Tongue (tissue), 3 donors: ENCODE measurements at places on chromosomes 12 and 14. TPM values are rescaled to one million over a fixed set of nuclear protein-coding genes. Genes with fewer than 3 reads are reported as not detected.
A peak's percentile ranks its signal among the peaks of the same experiment; 100 is the strongest.

GRCh38 chr12:11884116-11884515 is 186.6 kb upstream of the BCL2L14 start:
- DNase-seq: no peak

BICD1 gene
- total RNA-seq: 14.0 TPM

DNA sequence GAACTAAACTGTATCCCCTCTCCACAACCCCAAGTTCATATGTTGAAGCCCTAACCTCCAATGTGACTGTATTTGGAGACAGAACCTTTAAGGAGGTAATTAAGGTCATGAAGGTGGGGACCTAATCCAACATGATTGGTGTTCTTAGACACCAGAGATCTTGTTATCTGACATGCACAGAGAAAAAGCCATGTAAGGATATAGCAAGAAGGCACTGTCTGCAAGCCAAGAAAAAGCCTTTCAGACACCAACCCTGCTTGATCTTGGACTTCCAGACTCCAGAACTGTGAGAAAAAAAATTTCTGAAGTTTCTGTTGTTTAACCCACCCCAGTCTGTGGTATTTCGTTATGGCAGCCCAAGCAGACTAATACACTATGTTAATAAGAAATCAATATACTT is 62.2 kb upstream of the CFL2 start:
- DNase-seq: no peak

YEATS4 gene
- 11.1 TPM for total RNA-seq

DNA sequence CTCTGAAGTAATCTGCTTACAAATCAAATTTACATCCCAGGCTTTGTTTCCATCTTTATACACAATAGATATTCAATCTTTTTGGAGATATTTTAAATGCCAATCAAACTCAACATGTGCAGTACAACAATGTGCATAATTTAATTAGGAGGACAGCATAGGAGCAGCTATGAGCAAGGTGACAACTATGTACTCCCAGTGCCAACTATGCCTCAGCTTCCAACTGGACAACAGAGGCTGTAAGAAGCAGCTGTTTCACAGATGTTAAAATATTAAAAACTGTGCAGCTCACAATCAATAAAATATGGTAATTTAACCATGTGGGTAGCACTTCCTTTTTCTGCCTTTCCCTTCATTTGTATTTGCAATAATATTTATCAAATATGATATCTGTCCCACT is 99.9 kb downstream of the ST8SIA1 start:
- peak; percentile 49 for DNase-seq

DNA sequence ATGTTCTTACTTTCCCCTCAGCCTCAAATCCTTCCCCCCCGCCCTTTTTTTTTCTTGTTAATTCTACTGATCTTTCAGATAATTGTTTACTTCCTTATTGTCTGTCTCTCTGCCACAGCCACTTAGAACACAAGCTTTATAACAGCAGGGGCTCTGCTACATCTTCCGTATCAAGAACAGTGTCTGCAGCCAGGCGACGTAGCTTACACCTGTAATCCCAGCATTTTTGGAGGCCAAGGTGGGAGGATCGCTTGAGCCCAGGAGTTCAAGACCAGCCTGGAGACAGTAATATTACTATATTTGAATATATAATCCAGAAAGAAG is 5.4 kb downstream of the SOS2 start:
- no peak for DNase-seq

- DNase-seq: peak; percentile 24
Observed at GRCh38 chr12:115049614-115050013, 365.6 kb upstream of the TBX3 start.

SEL1L gene
- 56.5 TPM for total RNA-seq

- DNase-seq: no peak
Observed at GRCh38 chr12:110657747-110658146, 31.2 kb downstream of the HVCN1 start.

DNA sequence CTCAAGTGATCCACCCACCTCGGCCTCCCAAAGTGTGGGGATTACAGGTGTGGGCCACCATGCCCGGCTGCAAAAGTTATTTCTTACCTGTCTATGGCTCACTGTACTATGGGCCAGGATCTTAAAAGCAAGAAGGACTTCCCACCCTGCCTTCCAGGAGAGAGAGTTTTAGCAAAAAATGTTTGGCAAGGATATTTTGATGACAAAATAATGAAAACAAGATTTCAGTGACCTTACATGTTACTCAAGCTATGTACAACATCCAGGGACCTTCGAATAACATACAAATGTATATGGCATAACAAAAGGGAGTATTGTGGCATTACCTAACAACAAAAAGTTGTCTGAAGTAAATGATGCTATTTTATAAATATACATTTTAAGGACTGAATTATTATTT is 55.1 kb downstream of the ANO6 start:
- DNase-seq: no peak

DNA sequence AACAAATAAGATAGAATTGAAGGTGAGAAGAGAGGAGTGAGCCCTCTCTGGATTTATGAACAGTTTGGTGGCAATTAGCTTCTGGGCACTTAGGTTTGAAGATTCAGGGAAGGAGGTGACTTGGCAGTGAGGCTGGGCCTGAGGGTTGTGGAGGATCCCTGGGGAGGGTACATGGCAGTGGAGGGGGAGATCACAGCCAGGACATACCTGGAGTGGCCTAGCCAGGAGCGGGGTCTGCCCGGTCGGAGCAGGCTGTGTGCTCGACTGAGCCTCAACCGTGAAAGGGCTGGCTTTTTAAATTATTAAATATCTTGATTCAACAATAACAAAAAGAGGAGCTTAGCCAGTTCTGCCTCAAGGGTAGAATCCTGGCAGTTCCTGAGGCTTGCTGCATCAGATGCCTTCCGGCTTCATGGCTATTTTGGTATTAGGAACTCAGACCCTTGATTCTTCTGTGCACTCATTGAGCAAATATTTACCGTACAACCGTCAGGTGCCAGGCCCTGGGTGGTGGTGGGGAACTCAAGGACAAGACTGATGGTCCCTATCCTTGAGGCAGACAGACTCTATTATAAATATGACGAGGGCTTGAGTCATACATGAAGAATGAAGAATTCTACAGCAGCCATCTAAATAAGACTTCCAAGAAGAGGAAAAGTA is 73.4 kb downstream of the SPTB start:
- peak; percentile 9 for DNase-seq

GRCh38 chr12:91196436-91196835 is 13.8 kb upstream of the DCN start:
- DNase-seq: no peak

GRCh38 chr14:72847721-72848120 is 46.2 kb downstream of the DPF3 start:
- no peak for DNase-seq

DNA sequence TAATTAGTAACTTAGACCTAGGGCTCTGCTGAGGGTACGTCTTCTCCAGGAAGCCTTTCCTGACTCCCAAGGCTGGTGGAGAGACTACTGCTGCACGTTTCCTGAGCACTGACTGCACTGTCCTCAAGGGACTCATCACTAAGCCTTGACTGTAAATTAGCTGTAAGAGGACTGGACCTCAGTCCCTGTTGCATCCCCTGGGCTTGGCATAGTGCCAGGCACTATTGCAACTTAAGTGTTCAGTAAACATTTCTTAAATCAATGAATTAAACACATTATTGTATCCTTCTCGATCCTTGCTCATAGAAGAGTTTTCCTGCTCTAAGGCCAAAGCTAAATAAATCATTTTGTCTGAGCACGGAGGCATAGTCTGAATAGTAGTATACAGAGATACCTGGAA is 31.9 kb upstream of the IFNG-AS1 start:
- DNase-seq: no peak

PTGER2 gene
- total RNA-seq: 0.21 TPM

PLEKHD1 gene
- 0.21 TPM for total RNA-seq

CABP1 gene
- total RNA-seq: 0.51 TPM

PLEKHH1 gene
- 4.3 TPM for total RNA-seq

- DNase-seq: peak; percentile 28
Observed at GRCh38 chr14:64244279-64244678, 49.9 kb downstream of the ESR2 start.

- no peak for DNase-seq
Observed at GRCh38 chr12:13117029-13117428, 13.6 kb upstream of the GSG1 start.

GRCh38 chr14:76086636-76087035 is 65.1 kb upstream of the GPATCH2L start:
- peak; percentile 90 for DNase-seq

DNA sequence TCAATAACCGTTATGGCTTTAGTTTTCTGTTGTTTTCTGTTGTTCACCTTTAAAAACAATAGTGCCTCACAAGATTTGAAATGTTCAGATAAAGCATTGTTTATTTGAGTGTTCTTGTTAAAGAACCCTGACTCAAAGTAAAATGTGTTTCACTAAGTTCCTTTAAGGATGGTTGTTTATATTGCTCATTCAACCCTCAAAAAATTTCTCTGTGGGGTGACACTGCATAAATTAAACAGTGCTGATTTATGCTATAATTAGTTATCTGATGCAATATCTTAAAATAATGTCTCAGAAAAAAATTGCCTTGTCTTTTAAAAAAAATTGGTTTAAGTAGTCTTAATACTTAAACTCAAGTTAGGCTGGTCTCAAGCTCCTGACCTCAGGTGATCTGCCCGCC is 775.1 kb downstream of the FLRT2 start:
- DNase-seq: no peak

DNA sequence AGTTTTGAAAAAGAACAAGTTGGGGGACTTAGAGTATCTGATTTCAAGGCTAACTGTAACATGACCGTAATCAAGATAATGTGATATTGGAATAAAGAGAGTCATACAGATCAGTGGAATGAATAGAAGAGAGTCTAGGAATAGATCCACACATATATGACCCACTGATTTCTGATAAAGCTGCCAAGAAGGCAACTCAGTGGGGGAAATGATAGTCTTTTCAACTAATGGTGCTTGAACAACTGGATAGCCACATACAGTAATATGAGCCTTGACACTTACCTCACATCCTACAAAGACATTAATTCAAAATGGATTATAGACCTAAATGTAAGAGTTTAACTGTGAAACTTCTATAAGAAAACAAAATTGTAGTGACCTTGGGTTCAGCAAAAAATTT is 3.8 kb downstream of the PRKCH start:
- DNase-seq: no peak

DNA sequence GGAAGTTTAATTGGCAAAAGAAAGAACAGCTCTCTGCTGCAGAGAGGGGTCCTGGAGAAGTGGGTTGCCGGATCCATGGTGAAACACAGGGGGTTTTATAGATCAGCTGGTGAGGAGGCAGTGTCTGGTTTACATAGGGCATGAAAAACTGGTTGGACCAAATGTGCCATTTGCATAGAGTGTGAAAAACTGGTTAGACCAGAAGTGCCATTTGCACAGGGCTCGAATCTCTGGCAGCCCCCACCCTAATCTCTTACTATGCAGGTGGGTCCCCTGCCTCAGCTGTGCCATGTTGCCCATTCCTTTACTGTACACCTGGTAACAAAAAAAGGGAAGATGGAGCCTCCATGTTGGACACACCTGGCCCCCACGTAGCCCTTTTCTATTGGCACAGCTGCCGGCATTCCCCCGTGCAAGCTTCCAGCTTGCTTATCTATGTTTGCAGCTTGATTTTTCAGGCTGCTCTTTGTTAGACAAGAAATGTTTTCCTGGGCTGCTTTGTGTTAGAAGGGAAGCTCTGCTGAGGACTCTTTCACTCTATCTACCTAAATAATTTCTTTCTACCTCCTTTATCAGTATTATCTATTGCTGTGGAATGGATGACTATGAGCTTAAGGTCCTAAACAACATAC is 61.1 kb upstream of the TMEM132D start:
- DNase-seq: no peak
